Neural progenitor cell (in vitro differentiated cells): ENCODE measurements at places on chromosomes 3 and 15.

DNA sequence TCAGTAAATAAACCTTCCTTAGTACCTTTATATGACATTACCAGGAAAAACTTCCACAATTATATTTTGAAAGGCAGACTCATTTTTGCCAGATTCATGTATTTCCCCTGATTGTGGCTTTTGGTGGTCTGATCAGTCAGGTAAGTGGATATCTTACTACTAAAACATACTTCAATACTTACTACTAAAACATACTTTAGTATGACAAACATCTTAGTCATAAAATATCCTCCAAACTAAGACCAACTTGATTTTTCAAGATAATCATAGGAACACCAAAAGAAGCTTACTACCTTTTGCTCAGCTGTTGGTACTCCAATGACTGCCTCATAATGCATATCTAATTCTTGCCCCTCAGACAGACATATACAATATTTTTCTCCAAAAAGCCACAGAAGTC lies 9.3 kb downstream of the TJP1 start:
- H3K4me1 ChIP-seq = peaks cover 14% of the 10 kb centered on the region
- H3K27me3 ChIP-seq = no peaks in the 10 kb centered on the region
- DNase-seq = no peak
- no peak overlapping the region for H3K27ac ChIP-seq

DNA sequence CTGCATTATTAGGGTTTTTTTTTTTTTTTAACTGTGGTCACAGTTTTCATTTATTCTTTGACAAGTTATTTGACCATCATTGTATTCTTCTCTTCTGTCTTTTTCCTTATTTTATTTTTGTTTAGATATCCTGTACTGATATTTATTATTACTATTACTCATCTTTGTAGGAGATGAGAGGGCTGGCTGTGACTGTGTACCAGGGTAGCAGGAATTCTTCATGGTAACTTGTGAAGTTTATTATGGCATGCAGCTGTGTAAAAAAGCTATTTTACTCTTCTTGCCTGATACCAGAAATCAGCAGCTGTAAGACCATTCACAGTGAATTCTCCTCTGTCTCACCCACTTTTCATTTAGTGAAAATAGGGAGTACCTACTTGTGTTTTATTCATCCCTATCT lies 44.5 kb downstream of the ATP6V1A start:
- no peaks in the 10 kb centered on the region for H3K27me3 ChIP-seq
- no peak overlapping the region for H3K27ac ChIP-seq
- H3K36me3 ChIP-seq = peaks cover 4% of the 10 kb centered on the region
- DNase-seq = no peak

GRCh38 chr3:77039606-77040171 lies at the start of gene ROBO2:
TSS of gene ROBO2 (plus strand) at chr3:77040099. CDS start at chr3:77040786, 687 bp downstream.
- peaks cover 20% of the 10 kb centered on the region for H3K4me1 ChIP-seq
- peak within 1 kb of the TSS; percentile 61 for H3K27ac ChIP-seq
- peak within 1 kb of the TSS; percentile 76 for H3K4me3 ChIP-seq
- peaks cover 16% of the 10 kb centered on the region for H3K27me3 ChIP-seq

DNA sequence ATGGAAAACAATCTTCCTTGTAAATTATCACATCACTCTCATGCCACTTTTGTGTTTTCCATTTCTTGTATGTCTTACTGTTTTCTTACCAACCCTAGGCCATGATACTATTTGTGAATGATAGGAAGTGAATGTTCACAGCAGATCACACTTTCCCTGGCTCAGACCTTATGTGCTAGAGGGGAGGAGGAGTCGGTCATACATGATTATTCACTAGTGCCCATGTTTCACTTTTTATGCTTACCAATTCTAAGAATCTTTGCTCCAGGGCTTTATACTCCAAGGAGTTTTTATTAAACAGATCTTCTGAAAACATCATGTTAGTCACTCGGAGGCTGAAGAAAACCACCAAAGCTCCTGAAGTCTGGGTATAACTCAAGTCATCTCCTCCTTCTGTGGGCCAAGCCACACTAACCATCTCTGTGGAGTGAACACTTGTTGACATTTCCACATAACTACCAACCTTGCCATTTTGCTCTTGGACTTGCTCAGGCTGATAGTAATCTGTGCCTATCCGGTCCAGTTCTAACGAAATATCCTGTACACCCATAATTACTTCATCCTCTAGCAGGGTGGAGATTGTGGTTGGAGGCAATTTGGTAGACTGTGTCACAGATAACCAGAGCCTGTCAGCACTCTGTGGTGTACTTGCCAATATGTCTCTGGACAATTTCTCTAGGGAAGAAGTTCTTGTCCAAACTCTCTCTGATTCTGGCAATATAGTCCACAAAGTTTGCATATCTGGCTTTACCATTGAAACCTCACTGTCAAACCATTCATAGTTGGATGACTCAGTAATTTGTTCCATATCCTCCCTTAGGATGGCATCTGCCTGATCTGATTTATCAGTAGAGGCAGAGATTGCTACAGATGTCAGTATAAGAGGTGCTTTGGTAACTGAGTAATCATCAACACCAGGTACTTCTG lies 76.8 kb downstream of the IMPG2 start:
- H3K27me3 ChIP-seq = no peaks in the 10 kb centered on the region
- H3K4me1 ChIP-seq = peaks cover under 1% of the 10 kb centered on the region
- H3K4me3 ChIP-seq = no peak overlapping the region
- no peak overlapping the region for H3K27ac ChIP-seq
- H3K36me3 ChIP-seq = no peaks in the 10 kb centered on the region
- no peak for DNase-seq

DNA sequence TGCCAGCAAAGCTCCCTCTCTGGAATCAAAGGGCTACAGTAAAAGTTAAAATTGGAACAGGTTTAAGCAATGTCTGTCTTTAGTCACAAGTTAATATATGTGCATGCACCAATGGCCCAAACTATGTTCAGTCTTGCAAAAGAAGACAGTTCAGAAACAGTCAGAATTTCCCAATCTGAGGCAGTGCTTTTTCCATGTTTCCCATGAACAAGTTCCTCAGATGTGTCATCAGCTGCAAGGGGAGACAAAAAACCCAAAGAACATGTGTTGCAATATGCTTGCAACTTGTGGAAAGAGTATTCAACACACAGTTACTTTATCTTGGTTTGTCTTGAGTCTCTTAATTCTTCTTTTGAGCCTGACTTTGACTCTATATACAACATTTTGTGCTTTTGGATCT lies 148.4 kb downstream of the USP13 start:
- H3K36me3 ChIP-seq = no peaks in the 10 kb centered on the region
- no peak overlapping the region for H3K4me3 ChIP-seq
- peaks cover 5% of the 10 kb centered on the region for H3K4me1 ChIP-seq
- DNase-seq = no peak
- no peak overlapping the region for H3K27ac ChIP-seq

GRCh38 chr15:75030023-75030413 lies 6.6 kb downstream of the PPCDC start:
- H3K4me3 ChIP-seq = no peak overlapping the region
- H3K27me3 ChIP-seq = no peaks in the 10 kb centered on the region
- no peak for DNase-seq
- no peak overlapping the region for H3K27ac ChIP-seq
- H3K4me1 ChIP-seq = peaks cover 6% of the 10 kb centered on the region
